Keratinocyte (primary cell): ENCODE measurements at places on chromosomes 12 and 14. TPM values are rescaled to one million over a fixed set of nuclear protein-coding genes. Genes with fewer than 3 reads are reported as not detected.

GRCh38 chr14:54003064-54003463 is 46.4 kb upstream of the BMP4 start:
- no peak overlapping the region for H3K4me3 ChIP-seq
- H3K27ac ChIP-seq: no peak overlapping the region
- no peak for DNase-seq
- no peaks in the 10 kb centered on the region for H3K27me3 ChIP-seq
- no peaks in the 10 kb centered on the region for H3K36me3 ChIP-seq

- H3K27me3 ChIP-seq: no peaks in the 10 kb centered on the region
- H3K4me3 ChIP-seq: no peak overlapping the region
- no peak for DNase-seq
- no peak overlapping the region for H3K27ac ChIP-seq
These were observed 520.5 kb upstream of the TMPO start for GRCh38 chr12:97994746-97995484.

Gene ING4
- polyA plus RNA-seq: 25.5 to 31.6 TPM (median 30.4 TPM) in 3 replicates

Gene SLC35F4
- 0.08 TPM in 1 of 3 replicates, not detected in the others for polyA plus RNA-seq

Gene KRT71
- polyA plus RNA-seq: not detected in 3 replicates
